ENCODE measurements at places on chromosomes 2 and 18.
A peak's percentile ranks its signal among the peaks of the same experiment; 100 is the strongest.

GRCh38 chr2:195912079-195912478 lies 156.6 kb downstream of the DNAH7 start:
- no peak for DNase-seq

GRCh38 chr18:76363436-76364120 lies 131.5 kb downstream of the ZNF516 start:
- no peak for DNase-seq

DNA sequence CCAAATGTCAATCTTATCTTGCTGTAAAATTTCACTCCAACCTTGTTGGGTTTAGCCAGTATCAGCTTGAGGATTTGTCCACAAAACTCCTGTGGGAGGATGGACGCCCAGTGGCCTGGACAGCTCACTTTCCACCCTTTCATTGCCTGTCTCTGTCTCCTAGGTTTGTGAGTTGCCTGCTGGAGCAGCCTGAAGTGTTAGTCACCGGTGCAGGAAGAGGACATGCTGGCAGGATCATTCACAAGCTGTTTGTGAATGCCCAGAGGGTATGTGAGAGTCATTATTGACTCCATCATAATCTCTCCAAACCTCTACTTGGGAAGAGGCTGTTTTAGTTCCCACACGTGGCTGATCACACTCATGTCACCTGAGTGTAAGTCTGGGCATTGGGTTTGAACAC lies 112.3 kb downstream of the RAB3GAP1 start:
- no peak for DNase-seq

DNA sequence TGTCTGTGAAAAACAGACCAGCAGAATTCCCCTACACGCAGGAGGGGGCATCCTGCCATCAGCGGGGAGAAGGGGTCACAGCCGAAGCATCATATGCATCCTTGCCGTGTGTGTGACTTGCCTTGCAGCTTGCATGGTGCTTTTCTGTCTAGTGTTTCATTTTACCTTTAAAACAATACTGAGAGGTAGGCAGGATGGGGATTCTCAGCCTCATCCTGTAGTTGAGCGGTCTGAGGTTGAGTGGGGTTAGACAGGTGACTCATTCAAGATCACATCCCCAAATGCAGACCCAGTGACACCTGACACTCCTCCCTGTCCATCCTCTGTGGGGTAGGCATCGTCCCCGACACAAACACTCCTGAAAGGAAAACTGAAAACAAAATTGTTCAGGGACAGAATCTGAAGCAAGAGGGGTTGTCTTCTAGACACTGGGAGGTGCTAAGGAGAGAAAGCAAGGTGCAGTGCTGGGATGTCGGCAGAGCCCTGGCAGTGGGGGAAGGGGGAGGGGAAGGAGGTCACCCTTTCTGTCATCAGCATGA lies 7.9 kb downstream of the ARL4C start:
- no peak for DNase-seq

GRCh38 chr2:189213250-189213649 lies 33.7 kb upstream of the COL5A2 start:
- DNase-seq: no peak

GRCh38 chr2:27019931-27020855 lies 12.6 kb upstream of the TMEM214 start:
- no peak for DNase-seq

DNA sequence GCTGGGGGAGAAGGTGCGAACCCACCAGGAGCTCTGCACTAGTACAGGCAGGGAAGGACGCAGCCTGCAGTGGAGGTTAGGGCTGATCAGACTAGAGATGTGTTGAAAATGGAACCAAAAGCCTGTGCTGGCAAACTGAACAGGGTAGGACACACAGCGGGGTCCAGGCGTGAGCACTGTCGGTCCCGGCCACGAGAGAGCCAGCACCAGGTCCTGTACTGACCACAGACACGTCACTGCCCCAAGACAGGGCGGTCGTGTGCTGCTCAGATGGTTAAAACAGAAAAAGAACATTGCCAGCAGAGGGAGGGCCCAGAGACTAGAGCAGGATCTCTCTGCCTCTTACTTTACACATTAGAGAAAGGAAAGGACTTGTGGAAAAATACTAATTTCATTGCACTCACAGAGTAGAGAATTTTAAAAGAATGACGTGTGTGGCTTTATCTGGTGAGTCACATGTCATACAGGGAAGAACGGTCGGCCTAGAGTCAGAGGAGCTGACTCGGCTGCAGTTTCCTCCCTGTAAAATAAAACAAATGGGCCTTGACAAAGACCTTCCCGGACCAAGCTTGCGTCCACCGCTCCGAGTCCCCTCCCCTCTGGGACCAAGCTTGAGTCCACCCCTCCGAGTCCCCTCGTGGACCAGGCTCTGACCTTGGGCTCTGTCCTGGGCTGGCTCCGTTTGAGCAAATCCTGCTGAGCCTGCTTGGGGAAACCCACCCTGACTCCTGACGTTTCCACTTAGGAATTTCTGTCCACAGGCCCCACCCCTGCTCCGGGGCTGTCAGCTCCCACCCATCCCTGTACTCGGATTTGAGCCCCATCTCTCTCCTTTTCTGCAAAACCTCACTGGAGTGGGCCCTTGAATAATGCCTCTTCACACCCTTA lies 16.7 kb upstream of the ADI1 start:
- peak; percentile 58 for DNase-seq

DNA sequence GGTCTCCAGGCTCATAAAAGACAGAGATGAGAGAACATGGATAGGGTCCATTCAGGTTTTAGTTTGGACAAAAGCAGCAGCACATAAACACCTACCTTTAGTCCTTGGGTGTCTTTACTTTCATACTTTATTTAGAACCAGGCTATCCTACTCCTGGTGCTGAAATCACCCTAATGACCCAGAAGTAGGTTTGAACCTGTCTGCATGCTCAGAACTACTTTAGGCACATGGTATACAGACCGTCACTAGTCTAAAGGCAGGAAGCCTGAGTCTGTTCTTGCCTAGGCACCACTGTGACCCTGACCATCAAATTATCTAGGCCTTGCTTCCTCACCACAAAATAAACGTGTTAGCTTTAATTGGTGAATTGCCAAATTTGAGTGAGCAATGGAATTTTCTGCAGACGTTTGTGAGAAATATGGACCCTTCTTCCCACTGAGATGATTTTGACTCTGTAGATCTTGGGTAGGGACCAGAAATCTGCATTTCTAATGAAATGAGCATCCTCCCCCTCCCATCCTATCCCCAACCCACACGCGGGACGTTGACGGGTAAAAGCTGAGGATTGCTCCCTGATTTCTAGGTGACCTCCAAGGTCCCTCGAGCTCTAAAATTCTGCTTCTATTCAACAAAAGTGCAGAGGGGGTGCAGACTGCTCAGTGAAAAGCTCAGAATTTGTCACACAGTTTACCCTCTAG lies 75.1 kb downstream of the PLEKHM3 start:
- no peak for DNase-seq

DNA sequence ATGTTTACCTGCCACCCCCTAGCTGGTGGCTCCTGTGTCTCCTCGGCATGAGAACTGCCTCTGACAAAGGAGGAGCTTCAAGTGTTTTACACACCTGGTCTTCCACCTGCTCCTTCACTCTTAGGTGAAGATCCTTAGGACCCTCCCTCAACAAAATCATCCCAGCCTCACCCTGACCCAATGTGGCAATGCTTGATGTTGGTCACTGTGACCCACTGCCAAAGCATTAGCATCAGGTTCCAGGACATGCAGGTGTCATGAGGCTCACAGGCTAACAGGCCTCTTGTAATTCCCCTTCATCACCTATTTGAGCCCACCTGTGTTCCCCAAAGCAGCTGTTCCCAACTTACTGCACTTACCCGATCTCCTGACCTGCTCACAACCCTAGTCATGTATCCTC lies 9.8 kb downstream of the FZD5 start:
- DNase-seq: no peak

GRCh38 chr2:69491864-69492263 lies 54.6 kb upstream of the NFU1 start:
- DNase-seq: peak; percentile 4

DNA sequence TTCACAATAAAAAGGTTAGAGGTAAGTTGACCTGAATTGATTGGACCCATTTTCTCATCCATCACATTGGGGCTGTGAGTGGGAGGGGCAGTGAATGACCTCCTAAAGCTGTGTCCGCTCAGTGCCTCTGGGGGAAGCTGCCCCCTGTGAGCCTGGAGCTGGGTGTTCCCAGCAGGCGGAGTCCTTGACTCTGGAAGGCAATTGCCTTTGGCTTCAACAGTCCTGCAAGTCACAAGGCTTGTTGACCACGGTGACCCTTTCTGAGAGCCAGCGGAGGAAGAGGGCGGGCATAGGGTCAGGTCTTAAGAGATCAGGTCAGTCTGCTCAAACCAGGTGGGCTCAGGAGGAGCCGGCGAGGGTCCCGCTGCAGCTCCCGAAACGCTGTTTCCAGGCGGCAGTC lies 1.1 kb upstream of the CIDEA start:
- DNase-seq: no peak

DNA sequence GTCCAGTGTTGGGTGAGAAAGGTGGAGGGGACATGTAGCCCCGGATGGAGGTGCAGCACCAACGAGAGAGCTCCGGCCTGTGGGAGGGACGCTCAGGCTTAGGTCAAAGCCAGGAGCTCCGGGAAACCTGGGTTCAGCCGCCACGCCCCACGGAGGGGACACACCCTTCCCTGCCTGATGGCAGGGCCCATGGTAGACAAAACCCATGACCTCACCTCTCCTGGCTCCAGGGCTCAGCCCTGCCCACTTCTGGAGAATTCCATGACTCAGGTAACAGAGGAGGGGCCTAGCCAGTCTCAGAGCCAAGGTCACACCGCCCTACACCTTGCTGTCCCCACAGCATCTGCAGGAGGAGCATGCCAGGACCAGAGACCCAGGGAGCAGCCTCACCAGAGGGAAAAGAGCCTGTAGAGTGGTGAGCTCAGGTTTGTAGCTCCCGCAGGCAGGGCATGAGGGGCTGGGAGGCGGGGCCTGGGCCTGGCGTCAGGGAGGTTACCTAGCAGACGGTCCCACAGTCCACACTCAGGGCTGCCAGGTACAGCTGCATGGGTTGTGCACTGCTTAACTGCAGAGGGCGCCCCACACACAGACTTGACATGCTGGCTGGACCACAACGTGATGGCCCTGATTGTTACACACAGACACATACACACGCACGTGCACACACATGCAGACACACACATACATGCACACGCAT lies 70.8 kb upstream of the SMAD7 start:
- DNase-seq: peak; percentile 16

- no peak for DNase-seq
Observed at GRCh38 chr2:210454336-210454735, 22.2 kb downstream of the LANCL1 start.

- peak; percentile 21 for DNase-seq
Observed at GRCh38 chr2:27262379-27263286, at the start of gene SLC30A3. SLC30A3 (minus strand) TSS chr2:27263047; CDS start chr2:27262906, 141 bp downstream.

DNA sequence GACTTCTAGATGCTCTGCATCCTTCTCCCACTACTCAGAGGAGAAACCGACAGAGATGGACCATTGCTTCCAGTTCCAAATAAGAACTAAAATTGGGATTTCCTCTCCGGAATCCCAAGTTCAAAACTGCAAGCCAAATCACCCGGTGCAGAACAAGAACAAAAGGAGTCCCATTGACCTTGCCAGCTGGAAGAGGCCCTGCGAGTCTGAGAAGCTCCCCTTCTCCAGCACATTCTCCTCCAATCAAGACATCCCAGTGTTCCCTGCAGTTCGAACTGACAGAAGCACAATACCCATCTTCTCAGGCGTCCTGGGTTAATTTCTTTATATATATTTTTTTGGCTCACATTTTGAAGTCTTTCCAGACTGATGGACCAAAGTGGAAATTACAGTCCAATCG lies 195.3 kb upstream of the MEIS1 start:
- DNase-seq: no peak

DNA sequence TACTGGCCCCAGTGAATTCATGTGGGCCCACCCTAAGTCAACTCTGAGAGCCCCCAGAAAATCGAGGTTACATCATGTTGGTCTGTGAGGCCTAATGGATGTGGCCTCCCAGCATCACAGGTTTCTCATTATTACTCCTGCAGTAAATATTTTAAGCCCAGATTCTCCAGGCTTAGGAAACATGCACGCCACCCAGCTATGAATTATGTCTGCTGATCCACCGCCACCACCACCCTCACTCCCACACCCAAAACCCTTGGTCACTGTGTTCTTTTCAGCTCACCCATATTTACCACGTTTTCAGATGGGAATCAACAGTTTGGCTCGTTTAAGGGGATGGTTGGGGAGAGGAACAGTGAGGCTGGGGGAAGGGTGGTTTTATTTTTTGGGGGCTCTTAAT lies 128.6 kb downstream of the NCK2 start:
- peak; percentile 17 for DNase-seq

DNA sequence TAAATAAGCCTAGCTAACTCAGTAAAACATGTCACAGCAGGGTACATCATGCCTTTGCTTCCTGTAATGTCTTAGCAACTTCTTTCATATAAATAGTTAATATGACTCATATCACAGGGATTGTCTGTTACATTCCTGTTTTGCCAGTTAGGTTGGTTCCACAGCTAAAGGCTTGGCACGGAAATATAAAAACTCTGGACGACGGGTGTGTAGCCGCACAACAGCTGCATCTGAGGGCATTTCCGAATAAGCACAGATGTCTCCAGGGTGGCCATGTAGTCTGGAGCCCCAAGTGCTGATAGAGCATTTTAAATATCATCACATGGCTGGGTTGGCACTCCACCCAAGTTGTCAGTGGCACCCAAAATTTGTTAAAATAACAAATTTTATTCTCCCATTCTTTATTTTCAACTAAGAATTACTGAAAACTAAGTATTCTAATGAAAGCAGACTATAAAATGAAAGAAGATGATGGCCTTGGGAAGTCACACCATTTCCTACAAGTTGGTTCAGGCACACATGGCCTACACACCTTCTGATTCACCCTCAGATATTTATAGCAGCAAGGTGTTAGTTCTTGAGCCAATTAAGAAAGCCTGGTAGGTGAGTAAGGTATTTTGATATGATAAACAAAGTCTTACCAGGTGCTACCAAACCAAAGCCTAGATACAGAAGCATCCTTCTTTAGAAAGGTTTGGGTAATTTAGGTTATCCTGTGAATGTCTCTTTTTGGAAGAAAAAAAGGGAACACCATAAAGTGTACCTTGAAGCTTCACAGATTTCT lies 61.8 kb upstream of the STK17B start:
- DNase-seq: peak; percentile 47

DNA sequence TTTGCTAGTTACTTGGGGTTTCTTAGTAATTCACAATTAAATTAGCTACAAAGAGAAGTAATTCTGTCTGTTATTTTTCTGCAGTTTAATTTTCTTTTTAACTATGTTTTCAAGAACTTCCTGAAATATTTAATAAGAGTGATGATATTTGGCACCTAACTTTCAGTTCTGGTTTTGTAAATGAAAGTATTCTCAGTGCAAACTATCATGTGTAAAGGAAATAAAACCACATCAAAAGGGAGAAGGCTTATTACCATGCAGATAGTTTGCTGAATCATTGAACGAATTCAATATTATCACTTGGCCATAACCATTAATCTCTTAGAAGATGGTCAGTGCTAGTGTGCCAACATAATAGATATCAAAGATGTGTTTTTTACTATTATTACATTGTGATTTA lies 29.2 kb downstream of the DYTN start:
- DNase-seq: no peak

DNA sequence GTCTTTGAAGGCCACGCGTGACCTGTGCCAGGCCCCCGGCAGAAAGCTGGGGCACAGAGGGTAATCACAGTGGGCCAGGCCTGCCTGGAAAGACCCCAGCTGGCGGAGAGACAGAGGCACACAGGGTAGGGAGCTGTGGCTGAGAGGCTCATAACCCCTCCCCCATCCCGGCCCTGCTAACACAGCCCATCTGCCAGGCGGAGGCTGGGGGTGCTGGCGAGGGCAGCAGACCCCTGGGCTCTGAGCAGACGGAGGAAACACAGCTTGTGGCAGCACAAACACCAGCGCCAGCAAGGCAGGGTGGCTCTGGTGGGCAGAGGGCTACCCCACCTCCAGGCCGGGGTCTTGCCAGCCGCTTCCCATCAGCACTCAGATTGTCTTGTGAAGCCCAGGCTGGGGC lies 19.0 kb downstream of the HS6ST1 start:
- DNase-seq: no peak

All from MV-4-11 (cell line).